NCI-H1694 treated with DMSO at 0.1 percent for 48 hours (cell line): ENCODE measurements at places on chromosomes 16 and 17.

- no peak for DNase-seq
Observed at GRCh38 chr17:41402161-41402560, 4.8 kb upstream of the KRT31 start.

DNA sequence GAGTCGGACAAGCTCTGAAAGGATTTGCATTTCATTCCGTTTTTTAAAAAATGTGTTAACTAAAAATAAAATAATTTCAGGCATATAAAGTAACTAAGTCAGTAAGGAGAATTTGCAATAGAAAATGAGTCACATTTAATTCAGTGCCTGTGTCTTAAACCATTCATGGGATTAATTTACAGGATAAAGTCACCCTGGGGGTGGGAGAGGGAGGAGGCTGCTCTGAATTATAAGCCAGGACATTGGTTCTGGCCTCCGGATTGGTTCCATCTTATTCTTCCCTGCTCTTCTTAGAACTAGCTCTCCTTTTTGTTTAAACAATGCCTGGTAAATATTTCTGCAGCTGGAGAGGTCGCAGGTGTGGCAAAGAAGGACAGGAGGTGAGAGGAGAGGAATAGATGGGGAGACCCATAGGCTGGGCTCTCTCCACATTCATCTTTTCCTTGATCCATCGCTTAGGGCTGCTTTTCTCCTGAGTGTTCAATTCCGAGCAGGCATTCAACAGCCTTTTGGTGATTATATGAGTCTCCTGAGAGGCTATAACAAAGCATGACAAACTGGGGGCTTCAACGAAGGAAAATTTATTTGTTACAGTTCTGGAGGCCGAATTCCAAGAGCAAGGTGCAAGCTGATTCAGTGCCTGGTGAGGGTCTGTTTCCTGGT is 319.2 kb downstream of the PHKB start:
- DNase-seq: no peak

DNA sequence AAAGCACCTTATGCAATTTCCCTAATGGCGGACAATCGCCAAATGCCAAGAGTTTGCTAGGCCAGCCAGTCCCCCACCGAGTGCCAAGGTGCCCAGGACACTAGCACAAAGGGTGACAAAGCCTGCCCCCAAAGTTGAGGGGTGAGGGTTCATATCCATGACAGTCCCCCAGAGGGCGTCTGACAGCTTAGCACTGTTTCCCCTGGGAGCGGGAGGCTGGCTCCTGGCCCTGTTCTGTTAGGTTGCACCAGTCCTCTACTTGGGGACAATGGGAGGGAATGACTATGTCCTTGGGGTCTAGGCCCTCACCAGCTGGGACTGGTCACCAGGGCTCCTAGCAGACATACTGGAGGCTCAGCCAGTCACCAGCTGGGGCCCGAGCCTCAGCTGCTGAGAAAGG is 66.9 kb downstream of the MYO18A start:
- DNase-seq: no peak

- DNase-seq: no peak
Observed at GRCh38 chr16:84914273-84914672, 94.5 kb downstream of the CRISPLD2 start.

GRCh38 chr17:21510686-21511362 is 134.7 kb downstream of the KCNJ12 start:
- no peak for DNase-seq

GRCh38 chr16:88601313-88602036 is 31.3 kb downstream of the ZC3H18 start:
- DNase-seq: no peak

DNA sequence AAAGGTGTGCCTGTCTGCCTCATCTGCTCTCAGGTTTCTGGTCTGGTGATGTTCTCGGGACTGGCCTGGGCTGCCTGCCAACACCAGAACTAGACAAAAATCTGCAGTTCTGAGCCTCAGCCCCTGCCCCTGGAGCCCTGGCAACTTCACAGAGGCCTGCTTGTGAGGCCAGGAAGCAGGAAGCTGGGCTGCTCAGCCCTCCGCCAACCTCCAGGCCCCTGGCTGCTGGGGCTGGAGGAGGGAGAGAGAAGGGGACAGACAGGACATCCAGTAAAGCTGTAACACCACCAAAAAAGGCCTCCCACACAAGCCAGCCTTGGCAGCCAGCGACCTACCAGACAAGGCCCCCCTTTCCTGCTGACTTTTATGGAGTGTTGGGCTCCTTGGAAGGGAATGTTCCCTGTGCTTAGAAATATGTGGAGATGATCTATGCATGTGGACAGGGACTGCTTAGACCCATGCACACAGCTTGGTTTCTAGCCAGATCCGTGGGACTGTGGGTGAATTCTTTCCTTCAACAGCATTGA is 157.6 kb downstream of the XYLT1 start:
- peak; percentile 18 for DNase-seq

- DNase-seq: no peak
Observed at GRCh38 chr17:29683481-29683880, 60.8 kb upstream of the CORO6 start.

- peak; percentile 19 for DNase-seq
Observed at GRCh38 chr17:28949185-28950016, 1.9 kb downstream of the PHF12 start.

DNA sequence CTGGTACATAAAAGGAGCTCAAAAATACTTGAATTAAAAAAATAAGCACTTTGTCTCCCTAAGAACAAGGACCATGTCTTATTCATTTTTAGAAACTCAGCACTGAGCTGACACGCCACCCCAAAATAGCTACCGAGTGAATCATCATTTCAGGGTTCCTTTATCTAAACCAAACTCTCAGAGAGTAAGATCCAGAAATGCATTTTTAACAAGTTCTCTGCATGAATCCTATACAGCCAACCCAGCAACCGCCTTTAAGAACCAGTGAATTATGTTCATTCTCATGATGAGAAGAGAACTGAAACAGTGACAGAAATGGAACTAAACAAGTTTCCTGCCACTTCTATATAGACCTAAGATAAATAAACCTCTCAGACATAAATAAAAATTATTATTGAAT is 8.7 kb downstream of the C16orf87 start:
- DNase-seq: no peak

DNA sequence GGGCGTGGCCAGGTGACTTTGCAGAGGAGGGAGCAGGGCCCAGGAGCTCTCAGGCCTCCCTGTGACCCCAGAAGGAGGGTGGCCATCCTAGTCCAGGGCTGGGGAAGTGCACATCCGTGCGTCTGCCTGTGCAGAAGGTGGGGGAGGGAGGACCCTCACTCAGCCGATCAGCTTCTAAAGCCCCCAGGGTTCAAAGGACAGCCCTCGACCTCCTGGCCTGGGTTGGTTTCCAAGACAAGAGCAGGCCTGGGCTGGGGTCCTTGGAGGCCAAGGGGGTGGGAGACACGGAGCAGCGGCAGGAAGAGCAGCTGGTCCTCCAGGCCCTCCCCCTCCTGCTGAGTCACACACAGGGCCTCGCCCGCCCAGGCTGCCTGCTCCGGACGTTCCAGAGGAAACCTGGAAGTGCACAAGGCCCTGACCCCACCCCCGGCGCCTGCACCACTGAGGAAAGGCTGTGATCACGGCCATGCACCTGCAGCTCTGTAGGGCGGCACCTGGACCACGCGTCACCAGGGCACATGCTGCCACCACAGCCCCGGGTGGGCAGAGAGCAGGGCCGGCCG is 67.1 kb upstream of the ZNF469 start:
- no peak for DNase-seq
